HL-60 (cell line): ENCODE measurements at places on chromosomes 1 and 21.
A peak's percentile ranks its signal among the peaks of the same experiment; 100 is the strongest.

DNA sequence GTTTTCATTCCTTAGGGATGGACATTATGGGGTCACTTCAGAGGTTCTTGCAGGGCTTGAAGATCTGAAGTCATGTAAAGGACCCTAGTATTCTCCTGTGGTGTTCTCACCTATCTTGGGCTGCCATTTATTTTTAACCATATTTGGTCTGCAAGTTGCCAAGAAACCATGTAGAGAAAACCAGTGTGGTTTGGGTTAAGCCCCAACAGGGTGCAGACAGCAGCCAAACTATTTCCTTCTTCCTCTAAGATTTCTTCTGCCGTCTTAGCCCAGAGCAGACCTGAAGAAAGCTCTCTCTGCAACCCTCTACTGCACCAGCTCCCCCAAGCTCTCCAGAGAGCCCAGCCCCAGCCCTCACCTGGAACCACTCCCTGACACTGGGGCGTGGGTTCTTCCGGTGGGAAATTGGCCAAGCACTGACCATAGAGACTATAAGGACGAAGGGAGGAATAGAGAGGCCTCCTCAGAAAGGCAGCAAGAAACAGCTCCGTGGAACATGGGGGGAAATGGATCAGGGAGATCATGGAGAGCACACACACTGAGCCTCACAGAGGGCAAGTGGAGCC lies 136.6 kb downstream of the SYF2 start:
- DNase-seq: no peak

- no peak for DNase-seq
Measured at GRCh38 chr1:223508796-223509195, 115.6 kb downstream of the CCDC185 start.

DNA sequence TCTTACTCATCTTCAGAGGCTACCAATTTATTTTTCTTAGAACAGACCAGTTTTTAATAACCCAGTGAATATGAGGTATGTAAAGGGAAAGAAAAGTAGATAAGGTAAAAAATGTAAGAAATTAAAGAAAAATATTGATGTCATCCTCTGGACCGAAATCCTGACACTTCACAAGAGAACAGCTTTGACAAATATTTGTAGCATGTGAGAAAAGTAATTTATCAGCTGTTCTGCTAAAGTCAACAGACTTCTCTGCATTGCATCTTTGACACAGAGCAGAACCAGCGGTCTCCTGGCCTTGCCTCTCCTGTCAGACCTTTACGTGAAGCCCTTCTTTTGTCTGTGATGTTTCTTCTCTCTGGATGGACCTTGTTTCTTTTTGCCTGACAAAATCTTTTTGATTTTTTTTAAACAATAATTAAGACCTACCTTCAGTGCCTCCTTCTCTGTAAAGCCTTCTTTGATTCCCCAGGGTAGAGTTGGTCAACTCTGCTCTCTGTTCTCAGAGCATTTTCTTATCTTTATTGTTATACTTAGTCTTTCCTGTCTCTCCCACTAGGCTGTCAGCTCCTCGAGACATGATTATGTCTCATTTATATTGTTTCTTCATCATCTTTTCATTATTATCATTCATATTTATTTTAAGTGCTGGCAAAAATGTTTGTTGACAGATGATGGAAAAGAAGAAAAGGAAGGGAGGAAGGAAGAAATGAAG lies 35.4 kb downstream of the RGS4 start:
- no peak for DNase-seq

GRCh38 chr21:35217504-35218060 lies 168.5 kb upstream of the RUNX1 start:
- DNase-seq: no peak

- DNase-seq: no peak
Measured at GRCh38 chr1:26218906-26219494, 15.0 kb upstream of the CEP85 start.

DNA sequence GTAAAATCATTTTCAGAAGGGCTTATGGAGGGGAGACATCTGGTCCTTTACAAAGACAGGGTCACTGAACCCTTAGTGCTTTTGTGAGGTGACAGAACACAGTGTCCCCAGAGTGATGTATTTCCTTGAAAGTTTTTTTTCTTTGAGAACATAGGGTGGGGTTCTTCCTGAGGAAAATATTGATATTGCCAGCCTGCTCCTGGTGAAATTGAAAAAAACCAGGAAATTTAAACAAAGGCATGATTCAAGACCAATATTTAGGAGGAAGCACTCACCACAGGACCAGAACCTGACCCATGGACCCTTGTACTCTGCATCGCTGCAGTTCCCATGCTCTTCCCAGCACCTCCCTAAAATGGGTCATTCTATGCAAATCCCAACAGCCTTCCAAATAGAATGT lies 63.7 kb downstream of the ST6GALNAC3 start:
- no peak for DNase-seq

DNA sequence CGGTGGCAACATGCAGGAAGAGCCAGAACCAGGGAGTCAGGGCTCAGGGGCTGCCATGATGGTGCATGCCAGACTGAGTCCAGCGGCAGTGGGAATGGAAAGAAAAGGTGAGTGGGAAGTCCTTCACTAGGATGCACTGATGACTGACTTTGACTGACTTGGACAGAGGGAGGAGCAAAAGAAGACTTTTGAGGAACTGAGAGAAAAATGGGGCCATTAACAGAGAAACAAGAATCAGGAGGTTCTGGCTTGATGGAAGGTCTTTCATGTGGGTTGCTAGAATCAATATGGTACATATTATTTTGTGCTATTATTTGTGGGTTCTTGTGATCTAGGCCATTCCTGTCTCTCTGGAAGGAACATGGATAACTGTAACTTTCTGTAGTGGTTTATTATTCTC lies 454.6 kb upstream of the PROX1 start:
- no peak for DNase-seq

GRCh38 chr1:206490771-206491405 lies 16.4 kb upstream of the RASSF5 start:
- no peak for DNase-seq

DNA sequence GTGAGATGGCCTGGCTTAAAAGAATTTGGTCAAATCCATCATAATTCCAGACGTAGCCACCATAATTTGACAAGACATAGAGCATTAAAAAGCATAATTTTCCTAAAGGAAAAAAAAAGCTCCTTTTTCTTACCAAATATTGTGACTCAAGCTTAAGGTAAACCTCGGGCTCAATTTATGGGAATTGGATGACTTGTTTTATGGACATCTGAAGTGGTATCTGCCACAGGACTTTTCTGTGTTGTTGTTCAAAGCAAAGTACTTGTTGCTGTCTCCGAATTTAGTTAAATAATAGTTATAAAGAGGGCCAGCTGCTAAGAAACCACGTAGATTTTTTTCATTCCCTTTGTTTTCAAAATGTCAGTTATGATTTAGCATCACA lies 1.1 kb downstream of the MPZL1 start:
- DNase-seq: no peak

GRCh38 chr1:4305526-4306301 lies 348.7 kb upstream of the AJAP1 start:
- no peak for DNase-seq

DNA sequence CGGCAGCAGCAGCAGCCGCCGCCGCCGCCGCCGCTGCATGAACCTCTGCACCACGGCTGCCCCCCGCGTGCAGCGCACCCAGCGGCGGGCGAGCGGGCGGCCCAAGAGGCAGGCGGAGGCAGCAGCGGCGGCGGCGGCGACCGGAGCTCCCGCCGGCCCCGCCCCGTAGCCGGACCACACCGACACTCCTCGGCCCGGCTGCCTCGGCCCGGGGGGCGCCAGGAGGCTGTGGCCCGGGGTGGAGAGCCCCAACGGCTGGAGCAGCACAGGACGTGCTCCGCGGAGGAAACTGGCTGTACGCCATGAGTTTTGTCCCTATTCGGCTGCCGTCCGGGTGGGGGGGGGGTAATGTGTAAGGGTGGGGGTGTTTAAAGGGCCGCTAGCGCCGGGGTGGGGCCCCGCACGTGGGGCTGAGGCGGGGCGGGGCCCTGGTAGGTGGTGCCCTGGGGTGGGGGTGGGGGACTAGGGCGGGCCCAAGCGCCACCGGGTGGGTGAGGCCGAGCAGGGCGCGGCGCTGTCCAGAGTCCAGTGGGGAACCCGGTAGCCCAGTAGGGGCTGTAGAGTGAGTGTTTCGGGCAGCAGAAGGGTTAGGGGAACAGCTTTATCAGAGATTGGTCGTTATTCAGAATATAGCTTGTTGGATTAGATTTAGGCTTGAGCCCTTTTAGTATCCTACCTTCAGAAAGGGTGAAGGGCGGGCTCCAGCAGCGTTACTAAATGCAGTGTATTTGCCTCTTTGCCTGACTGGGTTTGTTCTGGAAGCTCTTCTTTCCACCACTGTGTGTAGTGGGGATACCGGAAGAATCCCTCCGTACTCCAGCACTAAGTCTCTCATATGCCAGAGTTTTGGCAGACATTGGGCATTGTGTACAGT lies at the start of gene FAM78B:
FAM78B (minus strand) TSS at position 304 of the 874 bp plus-strand sequence. CDS start 753 bp downstream, outside the sequence.
- peak; percentile 47 for DNase-seq

DNA sequence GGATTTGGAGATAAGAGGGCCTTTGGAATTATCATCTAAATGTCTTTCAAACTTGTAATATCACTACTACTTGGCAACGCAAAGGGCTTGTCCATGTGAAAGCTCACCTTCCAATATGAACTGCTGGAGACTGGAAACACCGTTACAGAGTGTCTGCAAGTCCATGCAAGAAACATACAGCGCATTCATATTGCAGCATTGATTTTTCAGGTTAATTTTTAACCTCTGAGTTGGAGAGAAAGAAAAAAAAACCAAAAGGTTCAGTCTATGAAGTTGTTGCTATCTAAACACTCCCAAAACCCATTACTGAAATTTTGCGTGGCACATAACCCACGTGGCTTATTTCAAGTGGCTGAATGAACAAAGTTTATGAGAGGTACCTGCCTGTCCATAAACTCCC lies 23.8 kb downstream of the DAB1 start:
- no peak for DNase-seq

DNA sequence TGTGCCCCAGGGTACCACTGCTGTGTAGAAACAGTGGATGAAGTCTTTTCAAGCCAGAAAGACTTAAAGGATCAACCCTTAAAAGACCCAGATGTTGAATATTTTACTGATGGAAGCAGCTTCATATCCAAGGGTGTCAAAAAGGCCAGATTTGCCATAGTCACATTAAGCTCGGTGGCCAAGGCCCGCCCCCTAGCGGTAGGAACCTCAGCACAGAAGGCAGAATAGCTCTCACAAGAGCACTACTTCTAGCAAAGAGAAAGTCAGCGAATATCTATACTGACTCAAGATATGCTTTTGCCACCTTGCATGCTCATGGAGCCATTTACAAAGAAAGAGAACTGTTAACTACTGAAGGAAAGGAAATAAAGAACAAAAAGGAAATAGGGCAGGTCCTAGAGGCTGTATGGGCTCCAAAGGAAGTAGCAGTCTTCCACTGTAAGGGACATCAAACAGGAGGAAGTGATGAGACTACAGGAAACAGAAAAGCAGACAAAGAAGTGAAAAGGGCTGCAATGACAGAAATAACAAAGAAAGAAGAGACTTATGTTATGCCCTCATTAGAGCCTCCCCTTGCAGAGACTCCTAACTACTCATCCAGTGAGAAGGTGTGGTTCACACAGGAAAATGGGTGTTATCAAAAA lies 90.5 kb downstream of the LIPI start:
- DNase-seq: peak; percentile 4

DNA sequence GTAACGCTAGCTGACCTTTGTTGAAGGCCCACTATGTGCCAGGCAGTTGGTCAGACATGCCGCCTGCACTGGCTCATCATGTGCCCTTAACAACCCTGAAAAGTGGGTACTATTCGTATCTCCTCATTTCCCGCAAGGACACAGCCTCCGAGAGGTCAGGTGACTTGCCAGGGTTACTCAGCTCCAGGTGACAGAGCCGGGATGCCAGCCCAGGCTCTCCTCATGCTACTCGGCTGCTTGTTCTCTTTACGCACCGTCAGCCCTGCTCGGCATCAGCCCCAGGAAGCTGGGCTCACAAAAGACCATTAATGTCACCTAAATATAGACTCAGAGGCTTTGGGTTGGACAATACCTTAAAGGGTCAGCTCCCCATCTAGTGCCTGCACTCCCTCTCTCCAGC lies 29.0 kb downstream of the GRHL3 start:
- DNase-seq: no peak

DNA sequence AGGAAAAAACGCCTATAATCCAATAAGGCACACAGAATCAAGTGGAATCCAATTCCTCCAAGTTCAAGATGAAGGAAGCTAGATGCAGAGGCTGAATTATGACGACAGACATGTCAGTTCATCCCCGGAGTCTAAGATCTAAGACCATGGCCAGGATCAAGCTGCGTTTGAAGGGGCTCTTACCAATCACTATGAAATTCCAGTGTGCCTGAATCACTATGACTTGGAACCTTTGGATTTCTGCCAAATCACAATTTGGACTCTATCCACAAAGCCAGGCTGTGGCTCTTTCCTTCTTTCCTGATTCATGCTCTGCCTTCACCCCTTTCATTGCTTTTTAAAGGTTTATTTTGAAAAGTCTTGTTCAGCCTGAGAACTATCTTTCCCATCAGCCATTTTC lies 17.1 kb downstream of the OLIG2 start:
- no peak for DNase-seq

DNA sequence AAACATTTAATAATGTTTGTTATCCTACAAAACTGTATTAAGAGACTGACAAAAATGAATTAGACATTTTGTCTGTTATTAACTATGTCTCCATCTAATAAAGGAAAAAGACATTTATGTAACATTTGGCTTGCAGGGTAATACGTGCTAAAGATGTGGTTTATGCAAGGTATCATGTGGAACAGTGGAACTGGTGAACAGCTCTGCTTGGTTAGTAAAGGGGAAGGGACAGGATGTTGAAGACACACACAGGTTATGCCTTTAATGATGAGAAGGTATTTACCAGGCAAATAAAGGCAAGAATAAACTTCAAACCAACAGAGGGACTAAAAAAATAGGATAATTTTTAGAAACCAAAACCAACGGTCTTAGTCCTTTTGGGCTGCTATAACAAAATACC lies 93.1 kb downstream of the UCHL5 start:
- DNase-seq: no peak

DNA sequence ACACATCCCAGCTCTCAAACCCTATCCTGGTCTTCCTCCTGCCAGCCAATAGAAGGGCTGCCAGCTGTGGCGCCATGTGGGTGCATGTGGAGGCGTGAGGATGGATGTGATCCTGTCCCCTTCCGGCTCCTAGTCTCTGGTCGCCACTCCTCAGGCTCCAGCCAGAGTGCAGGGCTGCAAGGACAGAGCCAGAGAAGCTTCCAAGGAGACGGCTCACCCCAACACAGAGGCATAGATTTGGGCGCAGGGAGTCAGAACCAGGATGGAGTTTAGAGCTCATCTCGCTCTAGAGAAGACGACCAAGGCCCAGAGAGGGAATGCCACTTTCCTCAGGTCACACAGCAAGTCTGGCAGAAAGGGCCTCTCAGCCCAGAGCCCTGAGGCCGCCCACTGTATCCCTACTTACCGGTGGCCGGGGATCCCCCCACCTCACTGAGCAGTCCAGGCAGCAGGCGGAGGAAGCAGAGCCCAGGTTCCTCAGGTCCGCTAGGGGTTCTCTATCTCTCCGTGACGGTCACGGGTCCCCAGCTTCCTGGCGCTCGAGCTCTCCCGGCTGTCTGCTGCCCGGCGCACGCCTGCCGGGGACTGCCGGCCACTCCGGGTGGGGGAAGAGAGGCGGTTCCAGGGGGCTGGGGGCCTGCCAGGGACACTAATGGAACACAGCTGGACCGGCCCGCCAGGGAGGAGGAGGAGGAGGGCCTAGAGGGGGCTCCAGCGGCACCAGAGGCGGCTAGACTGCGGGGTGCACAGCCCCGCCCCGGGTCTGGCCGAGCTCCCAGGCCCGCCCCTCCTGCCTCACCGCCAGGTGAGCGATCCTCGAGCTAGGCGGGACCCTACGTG lies at the start of gene COL16A1:
COL16A1 (minus strand) TSS at position 587 of the 840 bp plus-strand sequence. CDS start 1,824 bp downstream, outside the sequence.
- no peak for DNase-seq

- peak; percentile 41 for DNase-seq
Measured at GRCh38 chr1:54364995-54365394, 41.2 kb downstream of the SSBP3 start.
